ENCODE measurements at places on chromosomes 7 and 10. TPM values are rescaled to one million over a fixed set of nuclear protein-coding genes. Genes with fewer than 3 reads are reported as not detected.

GRCh38 chr7:149728491-149729375 lies 44.7 kb downstream of the ZNF467 start:
- no peak for DNase-seq

DNA sequence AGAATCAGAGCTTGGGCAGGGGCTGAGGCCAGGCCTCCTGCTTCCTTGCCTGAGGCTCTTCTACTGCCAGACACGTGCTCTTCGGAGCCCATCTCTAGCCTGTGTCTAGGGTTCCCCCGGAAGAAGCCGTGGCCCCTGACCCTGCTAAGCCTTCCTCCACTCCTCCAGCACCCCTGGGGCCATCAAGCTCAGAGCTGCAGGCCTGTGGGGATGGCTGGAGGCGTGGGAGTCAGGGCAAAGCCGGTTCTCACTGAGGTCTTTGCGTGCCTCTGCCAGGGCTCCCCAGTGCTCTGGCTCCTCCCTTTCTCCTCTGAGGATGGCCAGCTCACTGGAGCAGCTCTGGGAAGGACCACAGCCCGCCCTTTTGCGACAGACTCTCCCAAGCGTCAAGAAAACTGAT lies 34.4 kb downstream of the GHRHR start:
- DNase-seq: no peak

DNA sequence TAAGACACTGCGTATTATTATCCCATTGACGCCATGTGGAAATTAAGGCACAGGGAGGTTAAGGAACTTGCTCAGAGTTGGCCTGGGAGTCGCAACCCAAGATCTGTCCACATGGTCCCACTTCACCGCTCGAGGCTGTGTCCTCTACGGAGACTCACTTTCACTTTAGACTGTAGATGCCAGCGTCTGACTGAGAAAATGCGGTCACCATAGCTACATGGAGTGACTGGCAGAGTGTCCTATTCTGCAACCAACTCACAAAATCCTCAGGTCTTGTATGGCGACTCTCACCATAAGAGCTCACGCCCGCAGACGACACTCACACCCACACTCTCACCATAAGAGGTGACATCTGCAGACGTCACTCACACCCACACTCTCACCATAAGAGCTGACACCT lies 257.9 kb downstream of the PTPRN2 start:
- DNase-seq: no peak

DNA sequence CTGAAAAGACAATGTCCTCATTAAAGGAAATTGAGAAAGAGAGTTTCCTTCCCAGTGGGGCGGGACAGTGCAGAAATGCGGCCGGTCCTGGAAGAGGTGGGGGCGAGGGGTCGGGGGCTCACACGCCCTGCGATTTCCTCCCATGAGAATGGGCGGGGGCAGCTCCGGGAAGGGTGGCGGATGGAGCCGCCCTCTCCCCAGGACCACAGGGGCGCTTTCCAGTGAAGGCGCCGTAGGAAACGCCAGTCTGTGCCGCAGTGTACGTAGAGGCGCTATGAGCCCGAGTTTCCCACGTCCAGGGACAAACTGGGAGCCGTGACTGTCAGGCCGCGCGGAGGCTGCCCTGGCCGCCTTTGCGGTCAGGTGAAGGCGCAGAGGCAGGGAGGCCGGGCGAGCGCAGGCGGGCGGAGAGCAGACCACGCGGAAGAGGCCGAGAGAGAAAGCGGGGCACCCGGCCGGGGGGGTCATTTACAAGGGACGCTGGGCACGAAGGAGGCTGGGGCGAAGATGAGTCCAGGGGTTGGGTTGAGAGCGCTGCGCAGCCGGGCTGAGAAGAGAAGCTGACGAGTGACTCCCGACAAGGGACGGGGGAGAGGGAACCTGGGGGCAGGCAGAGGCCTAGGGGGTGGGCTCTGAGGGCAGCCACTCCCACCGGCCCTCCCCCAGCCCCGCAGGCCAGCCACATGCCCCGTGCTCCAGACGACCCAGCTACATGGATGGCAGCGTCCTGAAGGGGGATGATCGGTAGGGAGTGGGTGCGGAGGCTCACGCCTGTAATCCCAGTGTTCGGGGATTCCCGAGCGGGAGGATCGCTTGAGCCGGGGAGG lies 45.0 kb downstream of the ALOX5 start:
- DNase-seq: peak; percentile 55

The ANKRD61 gene
- not detected for total RNA-seq

GRCh38 chr7:126163647-126164046 lies 1089.1 kb downstream of the GRM8 start:
- DNase-seq: no peak

The RBAK gene
- 5.3 TPM for total RNA-seq

DNA sequence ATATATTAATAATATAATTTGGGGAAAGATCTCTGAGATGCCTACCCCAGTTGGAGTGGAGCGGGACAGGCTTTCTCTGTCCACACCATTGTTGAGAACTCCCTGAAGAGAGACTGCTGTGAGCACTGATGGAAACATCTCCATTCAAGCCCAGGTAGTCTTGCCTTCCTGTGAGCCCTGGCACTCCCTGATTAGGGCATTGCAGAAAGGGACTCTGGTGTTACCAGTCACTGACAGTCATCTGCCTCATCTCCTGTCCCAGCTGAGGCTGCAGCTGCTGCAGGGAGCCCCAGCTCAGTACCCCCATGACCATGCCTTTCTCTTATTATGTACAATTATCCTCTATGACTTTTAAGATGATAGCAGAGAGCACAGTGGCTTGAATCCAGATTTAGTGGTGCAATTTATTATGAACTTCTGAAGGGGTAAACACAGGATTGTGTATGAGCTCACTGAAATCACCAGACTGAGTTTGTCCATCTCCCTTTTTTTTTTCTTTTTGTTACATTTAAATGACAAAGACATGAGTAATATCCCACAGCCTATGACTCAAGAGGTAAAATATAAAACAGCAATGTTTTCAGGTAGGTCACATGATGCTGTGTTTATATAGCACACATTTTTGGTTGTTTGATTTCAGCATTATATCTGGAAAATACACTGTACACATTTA lies 236.9 kb downstream of the SLC25A13 start:
- no peak for DNase-seq

The BMPR1A gene
- total RNA-seq: 12.1 TPM

GRCh38 chr7:27112361-27112760 lies 9.9 kb upstream of the HOXA2 start:
- no peak for DNase-seq

GRCh38 chr7:24896031-24896501 lies 83.9 kb downstream of the OSBPL3 start:
- no peak for DNase-seq

The CALHM3 gene
- not detected for total RNA-seq

GRCh38 chr10:89644691-89644966 lies 413 bp downstream of the PANK1 start:
- no peak for DNase-seq

GRCh38 chr10:45599021-45599603 lies 73.5 kb downstream of the ZFAND4 start:
- no peak for DNase-seq

DNA sequence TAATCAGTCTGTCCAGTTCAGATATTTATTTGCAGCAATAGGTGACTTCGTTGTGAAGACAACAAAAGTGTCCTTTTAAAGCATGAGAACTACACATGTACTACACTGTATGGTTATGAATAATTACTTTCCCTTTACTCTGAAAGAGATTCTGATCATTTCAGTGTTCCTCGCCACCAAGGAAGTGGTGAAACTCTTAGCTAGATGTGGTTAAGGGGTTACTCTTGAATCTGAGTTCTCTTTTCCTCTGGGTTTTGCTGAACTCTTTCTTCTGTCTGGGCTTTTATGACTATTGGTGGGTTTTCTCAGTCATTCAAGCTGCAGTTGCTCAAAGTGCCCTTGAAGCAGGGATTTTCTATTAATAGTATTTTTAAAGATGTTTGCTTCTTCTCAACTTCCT lies 127.9 kb upstream of the SEM1 start:
- DNase-seq: no peak

The STOX1 gene
- total RNA-seq: 2.6 TPM

- no peak for DNase-seq
Observed at GRCh38 chr7:88399696-88400240, 93.1 kb upstream of the STEAP4 start.

The CRHR2 gene
- not detected for total RNA-seq

DNA sequence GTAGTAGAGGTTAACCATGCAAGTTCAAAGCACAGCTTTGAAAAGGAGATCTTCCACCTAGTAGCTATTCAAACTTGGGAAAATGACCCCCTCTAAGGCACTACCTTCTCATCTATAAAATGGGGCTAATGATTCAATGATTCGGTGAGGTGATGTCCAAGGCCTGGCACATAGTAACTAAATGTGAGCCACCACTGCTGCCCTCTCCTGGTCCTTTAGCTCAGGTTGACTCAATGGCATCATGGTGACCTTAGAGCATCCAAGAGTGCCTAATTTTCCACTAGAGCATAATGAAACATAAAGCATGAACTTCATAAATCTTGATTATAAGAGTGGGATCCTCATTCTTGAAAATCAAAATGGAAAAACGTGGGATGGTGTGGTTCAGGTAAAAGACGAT lies 16.3 kb upstream of the PLCE1 start:
- no peak for DNase-seq

- DNase-seq: no peak
Observed at GRCh38 chr7:70415179-70415972, 716.6 kb upstream of the GALNT17 start.

The TAS2R41 gene
- not detected for total RNA-seq

The UTF1 gene
- total RNA-seq: not detected

The KCP gene
- 0.05 TPM for total RNA-seq

- DNase-seq: no peak
Observed at GRCh38 chr10:129222436-129222835, 244.6 kb upstream of the MGMT start.

DNA sequence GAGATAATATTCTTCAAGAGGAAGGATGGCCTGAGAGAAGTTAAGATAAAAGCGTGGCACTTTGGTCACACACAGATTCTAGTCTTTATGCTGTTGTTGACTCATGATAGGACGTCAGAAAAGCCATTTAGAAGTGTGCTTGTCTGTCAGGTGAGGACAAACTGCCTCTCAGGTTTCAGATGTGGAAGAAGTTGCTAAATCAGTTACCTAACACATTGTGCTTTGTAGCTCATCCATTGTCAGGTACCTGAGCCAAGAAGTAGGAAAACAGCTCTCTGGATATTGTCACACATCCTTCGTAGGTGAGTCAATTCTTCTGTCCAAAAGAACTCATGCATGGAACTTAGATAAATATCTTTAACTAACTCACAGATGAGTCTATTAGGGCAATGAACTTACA lies 49.5 kb upstream of the PHYHIPL start:
- DNase-seq: no peak

GRCh38 chr10:72889391-72889831 lies 4.1 kb upstream of the OIT3 start:
- no peak for DNase-seq

The GHRHR gene
- 0.50 TPM for total RNA-seq

GRCh38 chr7:134825666-134826065 lies 46.2 kb downstream of the CALD1 start:
- no peak for DNase-seq

GRCh38 chr7:48875045-48875916 lies 49.1 kb upstream of the CDC14C start:
- no peak for DNase-seq

GRCh38 chr10:132667342-132668047 lies 118.5 kb downstream of the NKX6-2 start:
- no peak for DNase-seq

- no peak for DNase-seq
Observed at GRCh38 chr10:119449760-119450461, 92.6 kb downstream of the RGS10 start.

The ZNF425 gene
- total RNA-seq: 0.98 TPM

The NEUROD6 gene
- total RNA-seq: not detected

DNA sequence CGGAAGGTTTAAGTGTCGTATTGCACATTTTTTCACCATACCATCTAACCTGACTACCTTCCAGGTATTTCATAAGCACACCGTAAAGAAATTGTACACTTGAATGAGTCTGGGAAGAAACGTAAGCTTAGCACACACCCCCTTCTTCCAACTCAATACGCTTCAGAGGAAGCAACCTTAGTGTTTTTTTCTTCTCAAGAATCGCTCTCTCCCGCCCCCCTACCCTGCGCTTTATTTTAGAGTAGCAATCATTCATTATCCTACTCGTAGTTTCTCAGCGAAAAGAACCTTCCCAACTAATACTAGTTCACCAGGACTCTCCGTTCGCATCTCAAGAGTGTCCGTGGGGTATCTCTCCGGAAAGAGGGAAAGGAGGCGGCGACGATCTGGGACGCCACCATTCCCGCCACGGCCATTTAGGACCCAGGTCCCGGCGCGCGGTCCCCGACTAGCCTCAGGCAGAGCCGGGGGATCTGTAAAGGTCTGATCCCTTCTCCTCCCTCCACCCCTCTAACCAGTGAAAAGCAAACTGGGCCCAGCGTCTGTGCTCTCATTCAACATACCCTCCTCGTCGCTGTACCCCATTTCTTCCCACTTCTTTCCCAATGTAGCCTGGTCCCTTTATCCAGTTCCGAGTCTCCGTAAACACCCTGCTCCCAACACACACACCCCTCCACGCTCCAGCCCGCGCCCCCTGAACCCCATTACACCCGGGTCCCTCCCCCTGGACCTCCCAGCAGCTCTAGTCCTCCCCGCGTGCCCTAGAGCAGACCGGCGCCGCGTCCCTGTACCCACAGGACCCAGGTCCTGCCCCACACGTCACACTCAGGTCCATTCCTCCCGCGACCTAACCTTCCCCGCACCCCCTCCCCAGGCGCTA lies 16.0 kb downstream of the MYOZ1 start:
- DNase-seq: no peak

- DNase-seq: peak; percentile 58
Observed at GRCh38 chr10:132142396-132143161, 44.2 kb upstream of the DPYSL4 start.

DNA sequence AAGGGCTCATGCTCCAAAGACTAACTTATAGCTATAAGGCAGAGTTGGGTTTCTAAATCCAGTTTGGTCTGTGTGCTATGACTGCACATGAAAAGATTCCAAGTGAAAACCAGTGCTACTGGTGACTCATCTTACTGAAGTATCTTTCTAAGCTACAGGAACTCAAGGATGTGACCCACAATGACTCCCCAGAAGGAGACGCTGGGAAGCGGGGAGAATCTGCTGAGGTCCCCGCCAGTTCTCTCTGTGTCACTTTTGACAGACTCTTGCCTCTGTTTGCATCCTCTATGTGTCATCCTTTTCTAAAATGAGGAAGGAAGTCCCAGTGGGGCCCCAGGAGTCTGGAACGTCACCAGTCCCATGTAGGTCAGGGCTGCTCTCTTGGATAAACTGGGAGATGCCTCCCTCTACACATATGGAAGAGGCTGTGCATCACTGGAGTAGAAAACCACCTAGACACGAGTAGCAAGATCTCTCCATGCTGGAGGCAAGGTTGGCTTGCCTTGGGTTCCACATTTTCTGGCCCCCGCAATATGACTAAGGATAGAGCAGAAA lies 28.8 kb upstream of the GPR26 start:
- DNase-seq: no peak
